ENCODE measurements at places on chromosomes 3 and 15.
A peak's percentile ranks its signal among the peaks of the same experiment; 100 is the strongest.

DNA sequence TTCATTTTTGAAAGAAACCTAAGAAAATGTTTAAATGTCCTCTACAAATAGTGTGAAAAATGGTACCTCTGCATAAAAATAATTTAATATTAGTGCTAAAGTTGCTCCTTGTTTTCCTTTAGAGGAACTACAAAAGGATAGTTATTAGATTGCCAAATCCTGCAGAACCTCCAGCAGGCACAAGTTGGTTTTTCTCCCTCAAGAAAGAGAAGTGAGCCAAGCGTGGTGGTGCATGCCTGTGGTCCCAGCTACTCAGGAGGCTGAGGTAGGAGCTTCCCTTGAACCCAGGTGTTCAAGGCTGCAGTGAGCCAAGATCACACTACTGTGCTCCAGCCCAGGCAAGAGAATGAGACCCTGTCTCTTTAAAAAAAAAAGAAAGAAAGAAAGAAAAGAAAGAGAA is 85.1 kb upstream of the TSEN2 start:
- H3K27me3 ChIP-seq, result peaks cover 17% of the 10 kb centered on the region
- H3K36me3 ChIP-seq, result no peaks in the 10 kb centered on the region
- no peak for DNase-seq
- H3K27ac ChIP-seq, result no peak overlapping the region

GRCh38 chr3:111653766-111654165 is 58.6 kb upstream of the ZBED2 start:
- H3K27ac ChIP-seq, result no peak overlapping the region
- peaks cover 35% of the 10 kb centered on the region for H3K36me3 ChIP-seq
- DNase-seq, result no peak
- no peak overlapping the region for H3K4me3 ChIP-seq
- H3K4me1 ChIP-seq, result peaks cover 3% of the 10 kb centered on the region

- no peak overlapping the region for H3K27ac ChIP-seq
- no peak overlapping the region for H3K4me3 ChIP-seq
- H3K4me1 ChIP-seq, result peaks cover 2% of the 10 kb centered on the region
- H3K36me3 ChIP-seq, result no peaks in the 10 kb centered on the region
These were observed 7.4 kb upstream of the CCDC54 start for GRCh38 chr3:107369791-107370190.

GRCh38 chr3:100693225-100693624 is 16.1 kb upstream of the TFG start:
- H3K27ac ChIP-seq, result no peak overlapping the region
- H3K36me3 ChIP-seq, result no peaks in the 10 kb centered on the region
- no peak overlapping the region for H3K4me3 ChIP-seq
- H3K4me1 ChIP-seq, result no peaks in the 10 kb centered on the region
- H3K27me3 ChIP-seq, result peaks cover 34% of the 10 kb centered on the region

DNA sequence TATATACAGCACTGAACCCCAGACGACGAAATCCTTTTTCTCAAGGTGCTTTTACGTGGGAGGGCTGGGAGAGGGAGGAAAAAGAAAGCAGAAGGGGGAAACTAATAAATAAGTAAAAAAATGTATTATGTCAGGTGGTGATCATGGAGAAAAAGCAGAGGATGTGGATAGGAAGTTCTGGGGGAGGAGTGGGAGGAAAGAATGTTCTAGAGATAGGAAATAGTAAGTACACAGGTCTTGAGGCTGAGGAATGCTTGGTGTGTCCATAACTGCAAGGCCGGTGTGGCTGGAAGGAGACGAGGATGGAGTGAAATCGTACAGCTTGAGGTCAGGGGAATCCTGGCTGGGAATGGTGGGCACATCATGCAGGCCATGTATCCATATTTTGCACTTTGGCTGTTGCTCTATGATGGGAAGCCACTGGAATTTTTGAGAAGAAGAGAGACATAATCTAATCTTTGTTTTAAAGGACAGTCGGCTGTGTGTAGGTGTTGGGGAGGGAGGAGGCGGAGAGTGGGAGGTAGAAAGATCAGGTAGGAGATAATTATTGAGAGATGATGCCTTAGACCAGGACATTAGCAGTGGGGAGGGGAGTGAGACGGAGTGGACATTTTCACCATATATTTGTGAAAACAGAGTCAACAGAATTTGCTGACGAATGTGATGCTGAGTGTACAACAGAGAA is 1.8 kb upstream of the UBE2E2 start:
- H3K4me1 ChIP-seq, result peaks cover 24% of the 10 kb centered on the region
- H3K27me3 ChIP-seq, result peaks cover 8% of the 10 kb centered on the region
- H3K4me3 ChIP-seq, result peak overlapping the region; percentile 2
- no peak for DNase-seq
- no peaks in the 10 kb centered on the region for H3K36me3 ChIP-seq

DNA sequence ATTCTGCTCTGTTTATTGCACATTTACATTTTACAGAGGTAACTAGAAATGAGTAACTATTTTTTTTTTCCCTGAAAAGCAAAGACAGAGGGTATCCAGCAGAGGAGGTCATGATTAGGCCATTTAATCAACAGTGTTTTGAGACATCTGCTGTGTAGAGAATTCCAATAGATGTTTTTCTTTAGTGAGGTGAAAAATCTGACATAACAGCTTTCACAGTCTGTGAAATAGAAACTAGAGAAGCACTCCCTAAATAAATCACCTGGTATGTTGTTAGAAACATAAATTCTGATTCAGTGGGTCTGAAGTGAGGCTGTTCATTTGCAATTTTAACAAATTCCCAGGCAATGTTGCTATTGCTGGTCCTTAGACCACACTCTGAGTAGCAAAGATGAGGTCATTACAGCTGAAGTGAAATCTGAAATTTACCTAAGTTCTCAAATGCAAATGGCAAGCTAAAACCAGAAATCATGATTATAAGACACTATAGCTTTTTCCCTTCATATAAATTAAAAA is 329.2 kb upstream of the LRRC3B start:
- DNase-seq, result no peak
- no peaks in the 10 kb centered on the region for H3K27me3 ChIP-seq
- H3K4me3 ChIP-seq, result no peak overlapping the region
- H3K36me3 ChIP-seq, result no peaks in the 10 kb centered on the region

DNA sequence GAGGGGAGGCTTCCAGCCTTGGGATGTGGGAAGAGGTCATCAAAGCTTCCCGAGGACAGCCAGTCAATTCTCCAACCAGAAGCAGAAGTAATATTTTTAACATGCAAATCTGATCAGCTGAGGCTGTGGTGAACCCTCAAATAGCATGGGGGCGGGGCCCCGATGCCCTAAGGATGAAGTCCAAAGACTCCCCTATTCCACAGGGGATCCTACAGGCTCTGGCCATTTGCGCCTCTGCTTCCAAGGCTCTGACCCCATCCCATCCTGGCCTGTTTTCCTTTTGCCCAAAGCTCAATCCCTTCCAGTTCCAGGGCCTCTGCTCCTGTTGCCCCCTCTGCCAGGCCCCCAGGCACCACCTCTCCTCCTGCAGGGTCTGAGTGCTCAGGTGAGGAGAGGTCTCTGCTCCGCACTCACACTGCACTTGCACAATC is 6.7 kb upstream of the CSK start:
- no peak overlapping the region for H3K27ac ChIP-seq
- peaks cover 79% of the 10 kb centered on the region for H3K4me1 ChIP-seq
- no peak for DNase-seq
- no peak overlapping the region for H3K4me3 ChIP-seq

DNA sequence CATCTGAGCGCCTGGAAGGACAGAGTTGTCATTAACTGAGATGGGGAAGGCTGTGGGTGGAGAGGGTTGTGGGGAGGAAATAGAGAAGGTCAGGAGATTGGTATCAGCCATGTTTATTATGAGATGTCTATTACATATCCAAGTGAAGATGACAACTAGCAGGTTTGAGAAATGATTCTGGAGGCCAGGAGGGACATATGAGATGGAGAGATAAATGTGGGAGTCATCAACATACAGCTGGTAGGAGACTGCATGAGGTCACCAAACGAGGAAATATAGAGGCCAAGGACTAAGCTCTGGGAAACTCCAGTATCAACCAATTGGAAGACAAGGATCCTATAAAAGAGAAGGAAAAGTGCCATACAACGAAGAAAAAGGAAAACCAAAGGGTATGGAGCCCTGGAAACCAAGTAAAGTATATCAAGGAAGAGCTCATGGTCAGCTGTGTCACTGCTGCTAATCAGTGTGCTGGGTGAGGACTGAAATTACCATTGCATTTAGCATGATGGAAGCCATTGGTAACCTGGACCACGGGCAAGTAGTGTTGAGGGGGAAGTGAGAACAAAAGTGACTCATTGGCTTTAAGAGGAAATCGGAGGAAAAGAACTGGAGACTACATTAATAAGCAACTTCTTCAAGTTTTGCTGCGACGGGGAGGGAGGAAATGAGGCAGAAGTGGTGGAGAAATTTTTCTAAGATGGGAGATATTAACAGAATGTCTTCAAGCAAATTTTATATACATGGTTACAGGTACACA is 14.0 kb upstream of the UACA start:
- H3K4me3 ChIP-seq, result no peak overlapping the region
- peaks cover 3% of the 10 kb centered on the region for H3K4me1 ChIP-seq
- no peaks in the 10 kb centered on the region for H3K36me3 ChIP-seq
- no peak overlapping the region for H3K27ac ChIP-seq
- DNase-seq, result no peak

- peaks cover 10% of the 10 kb centered on the region for H3K27me3 ChIP-seq
- no peaks in the 10 kb centered on the region for H3K4me1 ChIP-seq
- no peak for DNase-seq
- H3K36me3 ChIP-seq, result no peaks in the 10 kb centered on the region
These were observed 6.3 kb upstream of the PLXND1 start for GRCh38 chr3:129612534-129613366.

GRCh38 chr15:41258750-41259471 is 27.8 kb downstream of the CHP1 start:
- H3K27ac ChIP-seq, result no peak overlapping the region
- no peak for DNase-seq
- H3K4me3 ChIP-seq, result no peak overlapping the region
- H3K27me3 ChIP-seq, result no peaks in the 10 kb centered on the region
- H3K36me3 ChIP-seq, result peaks cover 9% of the 10 kb centered on the region

GRCh38 chr3:37295925-37296324 is 121.5 kb upstream of the LRRFIP2 start:
- no peak for DNase-seq
- peaks cover 64% of the 10 kb centered on the region for H3K36me3 ChIP-seq
- peak overlapping the region; percentile 38 for H3K27ac ChIP-seq
- no peaks in the 10 kb centered on the region for H3K27me3 ChIP-seq

- peaks cover 10% of the 10 kb centered on the region for H3K27me3 ChIP-seq
- no peak for DNase-seq
- no peak overlapping the region for H3K4me3 ChIP-seq
- H3K27ac ChIP-seq, result no peak overlapping the region
- no peaks in the 10 kb centered on the region for H3K4me1 ChIP-seq
These were observed 435.0 kb upstream of the C2CD4B start for GRCh38 chr15:62599791-62600777.

- no peak overlapping the region for H3K4me3 ChIP-seq
- no peak for DNase-seq
These were observed 369.1 kb downstream of the RBMS3 start for GRCh38 chr3:29649815-29650547.

DNA sequence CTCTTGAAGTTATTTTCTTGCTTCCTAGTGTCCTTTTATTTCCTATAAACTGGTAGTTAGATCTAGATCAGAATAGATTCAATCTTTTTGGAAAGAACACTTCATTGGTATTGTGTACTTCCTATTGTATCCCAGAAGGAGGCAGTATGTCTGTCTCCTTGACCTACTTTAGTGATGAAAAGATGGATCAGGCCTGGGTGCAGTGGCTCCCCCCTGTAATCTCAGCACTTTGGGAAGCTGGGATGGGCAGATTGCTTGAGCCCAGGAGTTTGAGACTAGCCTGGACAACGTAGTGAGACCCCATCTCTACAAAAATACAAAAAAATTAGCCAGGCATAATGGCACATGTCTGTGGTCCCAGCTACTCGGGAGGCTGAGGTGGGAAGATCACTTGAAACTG is 12.0 kb downstream of the BSN start:
- no peak overlapping the region for H3K27ac ChIP-seq
- no peak overlapping the region for H3K4me3 ChIP-seq
- DNase-seq, result no peak
- H3K27me3 ChIP-seq, result no peaks in the 10 kb centered on the region
- no peaks in the 10 kb centered on the region for H3K4me1 ChIP-seq

- H3K27ac ChIP-seq, result no peak overlapping the region
- no peaks in the 10 kb centered on the region for H3K36me3 ChIP-seq
- no peak for DNase-seq
- no peak overlapping the region for H3K4me3 ChIP-seq
- no peaks in the 10 kb centered on the region for H3K27me3 ChIP-seq
These were observed 176.7 kb upstream of the PDZRN3 start for GRCh38 chr3:73801444-73801843.

DNA sequence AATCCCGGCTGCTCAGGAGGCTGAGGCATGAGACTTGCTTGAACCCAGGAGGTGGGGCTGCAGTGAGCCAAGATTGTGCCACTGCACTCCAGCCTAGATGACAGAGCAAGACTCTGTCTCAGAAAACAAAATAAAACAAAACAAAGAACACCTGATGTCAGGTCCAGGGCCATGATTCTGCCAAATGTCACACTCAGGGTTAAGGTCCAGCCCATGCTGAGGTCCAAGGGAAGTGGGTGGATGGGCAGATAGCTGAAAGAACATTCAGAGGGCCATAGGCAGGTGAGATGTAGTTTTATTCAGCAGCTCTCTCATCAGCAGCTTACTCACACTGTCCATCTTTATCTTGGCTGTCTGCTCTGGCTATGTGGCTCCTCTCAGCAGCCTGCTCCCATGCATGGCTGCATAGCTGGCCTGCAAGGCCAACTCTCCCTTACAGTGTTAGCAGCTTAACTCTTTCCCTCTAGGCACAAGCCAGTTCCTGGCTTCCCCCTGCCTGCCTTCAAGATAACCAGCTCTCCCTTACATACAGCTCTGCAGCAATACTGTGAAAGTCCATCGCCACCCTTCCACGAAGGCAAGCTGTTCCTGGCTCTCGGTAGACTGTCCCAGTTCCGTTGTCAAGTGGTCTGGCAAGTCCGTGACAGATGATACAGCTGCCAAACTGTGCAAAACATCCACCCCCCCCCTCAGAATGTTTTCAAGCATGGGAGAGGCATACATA is 62.4 kb upstream of the SIAH2 start:
- peaks cover 10% of the 10 kb centered on the region for H3K27me3 ChIP-seq
- H3K4me1 ChIP-seq, result no peaks in the 10 kb centered on the region
- no peak overlapping the region for H3K4me3 ChIP-seq
- H3K27ac ChIP-seq, result no peak overlapping the region
- no peak for DNase-seq
- H3K36me3 ChIP-seq, result no peaks in the 10 kb centered on the region

DNA sequence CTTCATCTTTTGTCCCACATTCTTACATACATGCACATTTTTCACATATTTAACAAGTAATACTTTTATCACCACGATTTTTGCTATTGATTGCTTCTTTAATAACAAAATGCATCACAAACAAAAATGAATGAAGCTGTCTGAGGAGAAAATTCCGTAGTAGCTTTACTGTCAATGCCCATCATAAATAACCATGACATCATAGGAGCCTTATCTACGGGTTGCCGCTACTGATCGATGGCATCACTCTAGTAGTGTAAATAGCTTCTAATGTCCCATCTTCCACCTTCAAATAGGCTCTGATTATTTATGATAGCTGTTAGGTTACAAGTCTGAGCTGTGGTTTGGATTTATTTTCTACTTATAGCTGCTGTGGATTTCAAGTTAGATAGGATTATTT is 323.4 kb downstream of the MECOM start:
- H3K4me1 ChIP-seq, result no peaks in the 10 kb centered on the region
- peaks cover 1% of the 10 kb centered on the region for H3K27me3 ChIP-seq
- no peak overlapping the region for H3K4me3 ChIP-seq
- DNase-seq, result no peak
- H3K36me3 ChIP-seq, result no peaks in the 10 kb centered on the region

Data from activated naive CD8-positive, alpha-beta T cell treated with anti-CD3 and anti-CD28 coated beads, Interleukin-2, amount 50 U/mL, for 24 hours (primary cell).